ENCODE measurements at places on chromosomes 13 and 19. TPM values are rescaled to one million over a fixed set of nuclear protein-coding genes. Genes with fewer than 3 reads are reported as not detected.

Gene CABP5
- total RNA-seq, result not detected

Gene ELSPBP1
- not detected for total RNA-seq

Gene LRRC25
- total RNA-seq, result not detected

Gene CACNG6
- 3.1 TPM for total RNA-seq

Gene PDX1
- not detected for total RNA-seq

Gene ZNF17
- total RNA-seq, result 10.0 TPM

Gene F7
- not detected for total RNA-seq

Gene ATP1A3
- total RNA-seq, result not detected

Gene CYSLTR2
- 0.11 TPM for total RNA-seq

Gene TSKS
- not detected for total RNA-seq

Gene ZNF260
- total RNA-seq, result 8.2 TPM

Gene FFAR2
- not detected for total RNA-seq

Gene TBXA2R
- total RNA-seq, result 0.66 TPM

Gene PLD3
- total RNA-seq, result 91.0 TPM

Gene ZNF417
- total RNA-seq, result 9.6 TPM

Gene SLITRK6
- total RNA-seq, result not detected

Gene LTBP4
- total RNA-seq, result 6.1 TPM

Gene ANKRD24
- total RNA-seq, result 0.07 TPM

Gene NUFIP1
- 2.5 TPM for total RNA-seq

Gene LIN7B
- total RNA-seq, result 1.4 TPM

Gene PRODH2
- not detected for total RNA-seq

Gene CEACAM20
- not detected for total RNA-seq

Gene ADM5
- total RNA-seq, result 0.40 TPM

Gene FCHO1
- 0.56 TPM for total RNA-seq

Gene ZNF878
- total RNA-seq, result 0.26 TPM

Gene STK11
- total RNA-seq, result 100 TPM

Gene CPB2
- total RNA-seq, result not detected

Gene EDDM13
- 0.46 TPM for total RNA-seq

Gene SSBP4
- 84.3 TPM for total RNA-seq

Gene KIRREL2
- 0.04 TPM for total RNA-seq

All from pulmonary artery endothelial cell (primary cell).